ENCODE measurements at places on chromosomes 2 and 18.

- no peak for DNase-seq
Observed at GRCh38 chr2:174035981-174036742, 71.0 kb upstream of the SP3 start.

- no peak for DNase-seq
Observed at GRCh38 chr2:163264341-163264740, 425.8 kb upstream of the KCNH7 start.

- DNase-seq: no peak
Observed at GRCh38 chr2:105396254-105397024, 2.4 kb downstream of the FHL2 start.

- no peak for DNase-seq
Observed at GRCh38 chr2:175726223-175726622, 275.8 kb downstream of the LNPK start.

DNA sequence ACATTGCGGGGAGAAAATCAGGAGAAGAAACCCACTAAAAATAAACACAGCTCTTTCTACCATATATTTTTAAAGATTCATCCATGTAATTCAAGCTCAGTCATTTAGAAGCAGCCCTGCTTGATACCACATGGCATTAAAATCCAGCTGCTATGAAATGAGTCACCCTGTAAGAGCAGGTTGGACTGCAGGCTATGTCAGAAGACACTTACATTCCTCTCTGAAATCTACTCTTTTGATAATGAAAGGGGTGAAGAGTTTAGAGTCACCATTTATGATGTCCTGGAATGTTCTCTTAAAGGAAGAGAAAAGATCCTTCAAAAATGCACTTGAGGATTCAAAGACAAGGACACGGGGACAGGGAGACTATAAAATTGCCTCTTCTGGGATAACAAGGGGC lies 100.6 kb upstream of the APCDD1 start:
- DNase-seq: no peak

All from stimulated activated CD8-positive, alpha-beta memory T cell treated with anti-CD3 and anti-CD28 coated beads, Interleukin-15, amount 100 ng/mL, for 24 hours (primary cell).